ENCODE measurements at places on chromosomes 12 and 14. TPM values are rescaled to one million over a fixed set of nuclear protein-coding genes. Genes with fewer than 3 reads are reported as not detected.

The MYH6 gene
- not detected for total RNA-seq

The NT5DC3 gene
- total RNA-seq, result 15.6 TPM

The RACGAP1 gene
- total RNA-seq, result 167 TPM

The KLHL33 gene
- not detected for total RNA-seq

DNA sequence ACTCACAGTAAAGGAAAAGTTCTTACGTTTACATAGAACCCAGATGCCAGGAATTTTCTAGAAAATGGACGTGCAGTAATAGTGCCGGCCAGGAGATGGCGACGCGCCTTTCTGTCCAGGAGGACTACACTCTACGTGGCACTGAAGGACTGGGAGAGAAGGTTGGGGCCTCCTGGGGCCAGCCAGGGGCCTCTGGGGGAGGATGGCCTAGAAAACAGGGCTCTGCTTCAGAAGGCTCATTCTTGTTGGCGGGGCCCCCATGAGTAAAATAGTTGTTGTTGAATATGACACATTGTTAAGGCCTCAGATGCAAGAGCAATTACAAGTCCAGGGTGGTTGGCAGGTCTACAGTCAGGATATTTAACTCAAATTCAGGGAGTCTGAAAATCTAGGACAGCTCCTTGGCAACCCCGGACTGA lies 120.1 kb upstream of the MAX start:
- DNase-seq, result peak; percentile 60

DNA sequence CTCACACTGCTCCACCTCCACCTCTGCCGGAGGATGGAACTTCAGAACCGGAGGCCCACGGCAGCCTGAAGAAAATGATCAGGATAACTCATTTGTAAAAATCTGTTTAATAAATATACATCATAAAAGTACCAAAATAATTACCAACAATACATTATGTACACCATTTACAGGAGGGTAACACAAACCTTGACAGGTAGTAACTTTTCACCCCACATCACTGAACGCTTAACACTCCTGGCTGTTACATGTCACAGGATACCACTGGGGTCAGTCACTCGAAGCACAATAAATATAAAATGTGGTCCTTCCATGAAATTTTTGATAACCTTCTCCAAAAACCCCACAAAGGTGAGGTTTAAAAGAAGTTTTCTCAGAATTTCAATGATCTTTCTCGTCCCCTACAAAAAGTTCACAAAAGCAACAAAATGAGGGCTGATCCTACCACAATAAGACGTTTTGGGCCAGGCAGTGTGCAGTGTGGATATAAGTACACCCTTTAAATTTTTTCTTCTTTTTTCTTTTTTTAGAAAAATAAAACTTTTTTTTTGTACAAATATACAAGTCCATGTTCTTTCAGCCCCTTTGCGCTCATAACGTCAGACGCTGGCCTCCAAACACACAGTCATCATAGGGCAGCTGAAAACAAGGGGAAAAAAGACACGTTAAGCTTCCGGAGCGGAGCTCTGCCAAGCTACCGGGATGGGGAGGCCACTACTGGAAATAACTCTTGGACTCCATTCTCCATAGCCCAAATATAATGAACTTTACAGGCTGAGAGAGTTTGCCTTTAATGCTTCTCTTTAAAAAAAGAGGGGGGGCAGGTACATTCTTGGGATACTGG lies 2.9 kb downstream of the NFKBIA start:
- DNase-seq, result no peak
